ENCODE measurements at places on chromosomes 2 and 18.

- peak; percentile 28 for DNase-seq
Observed at GRCh38 chr2:7986431-7986830, 695.4 kb upstream of the ID2 start.

DNA sequence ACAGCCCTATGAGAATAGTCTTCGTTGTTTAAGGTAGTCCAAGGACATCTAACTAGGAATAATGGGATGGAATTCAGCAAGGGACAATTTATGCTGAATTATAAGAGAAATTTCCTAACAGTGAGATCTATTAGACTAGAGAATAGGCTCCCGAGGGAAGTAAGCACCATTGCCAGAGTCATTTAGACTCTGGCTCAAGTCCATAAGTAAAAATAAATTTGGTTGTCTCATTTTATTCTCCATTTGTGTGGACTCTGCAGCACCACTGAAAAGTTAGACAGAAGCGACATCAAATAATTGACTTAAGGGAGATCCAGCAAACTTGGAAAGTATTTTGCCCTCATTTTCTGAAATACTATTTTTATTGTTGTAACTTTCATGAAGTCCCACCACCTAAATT, 129.3 kb upstream of the SMIM21 start:
- no peak for DNase-seq

GRCh38 chr18:22043837-22044236, 125.6 kb upstream of the GATA6 start:
- no peak for DNase-seq

DNA sequence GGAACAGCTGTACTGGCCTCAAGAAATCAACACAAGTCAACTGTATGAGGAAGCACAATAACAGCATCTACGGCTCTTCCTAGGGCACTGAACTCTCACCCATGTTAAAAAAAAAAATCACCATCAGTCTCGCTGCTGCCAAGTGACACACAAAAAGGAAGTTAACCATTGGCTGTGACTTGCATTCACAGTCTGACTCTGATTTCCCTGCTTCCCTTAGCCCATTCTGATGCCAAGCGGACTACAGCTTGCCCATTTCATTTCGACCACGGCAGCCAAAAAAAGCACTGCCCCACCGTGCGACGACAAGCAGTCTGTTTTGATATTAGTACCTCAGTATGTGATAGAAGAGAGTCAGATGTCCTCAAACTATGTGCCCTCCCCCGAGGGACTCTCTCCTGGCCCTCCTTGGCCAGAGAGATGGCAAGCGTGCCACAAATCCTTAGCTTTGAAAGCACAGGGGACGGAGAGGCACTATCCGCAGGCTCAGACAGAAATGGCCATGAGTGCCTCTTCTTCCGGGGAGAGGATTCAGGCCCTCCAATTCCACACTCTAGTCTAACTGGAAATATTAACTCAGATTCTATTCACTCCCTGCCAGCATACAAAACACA, 250.0 kb downstream of the TCF4 start:
- DNase-seq = no peak

GRCh38 chr2:39246382-39246980, 2.7 kb upstream of the CDKL4 start:
- no peak for DNase-seq

DNA sequence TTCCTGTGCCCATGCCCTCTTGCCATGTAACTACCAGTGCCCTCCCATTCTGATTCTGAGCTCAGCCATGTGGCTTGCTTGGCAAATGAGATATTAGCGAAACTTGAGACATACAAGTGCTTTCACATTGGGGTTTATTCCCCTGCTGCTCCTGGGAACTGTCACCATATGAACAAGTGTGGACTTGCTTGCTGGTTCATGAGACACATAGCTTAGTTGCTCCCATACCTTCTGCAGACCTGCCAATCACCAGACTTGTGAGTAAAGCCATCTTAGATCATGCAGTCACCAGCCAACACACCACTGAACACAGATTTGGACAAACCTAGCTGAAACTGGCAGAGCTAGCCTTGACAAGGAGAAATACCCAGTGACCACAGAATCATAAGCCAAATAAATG, 155.1 kb downstream of the SS18 start:
- DNase-seq = no peak

DNA sequence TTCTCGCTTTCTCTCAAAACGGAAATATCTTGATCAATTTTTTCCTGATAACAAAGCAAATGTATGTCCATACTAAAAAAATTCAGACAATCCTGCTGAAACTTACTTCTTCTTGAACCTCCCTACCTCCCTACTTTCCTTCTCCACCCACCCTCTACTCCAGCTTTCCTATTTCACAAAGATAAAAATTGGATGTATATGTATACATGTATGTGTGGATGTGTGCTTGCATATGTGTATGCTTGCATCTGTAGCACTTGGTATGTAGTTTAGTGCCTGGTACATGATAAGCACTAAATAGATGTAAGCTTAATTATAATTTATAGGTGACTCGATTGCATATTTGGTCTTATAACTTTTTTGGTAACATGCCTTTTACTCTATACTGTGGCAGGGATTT, 167.5 kb upstream of the ITGA4 start:
- no peak for DNase-seq

Data from breast epithelium (tissue), 4 donors.